ENCODE measurements at places on chromosomes 12 and 14. TPM values are rescaled to one million over a fixed set of nuclear protein-coding genes. Genes with fewer than 3 reads are reported as not detected.

GRCh38 chr12:67482751-67483661 lies 165.5 kb upstream of the DYRK2 start:
- peak; percentile 91 for DNase-seq
- H3K27ac ChIP-seq = no peak overlapping the region
- H3K4me1 ChIP-seq = peaks cover 31% of the 10 kb centered on the region
- H3K36me3 ChIP-seq = no peaks in the 10 kb centered on the region
- no peak overlapping the region for H3K4me3 ChIP-seq
- H3K27me3 ChIP-seq = no peaks in the 10 kb centered on the region

- no peaks in the 10 kb centered on the region for H3K36me3 ChIP-seq
- H3K27ac ChIP-seq = no peak overlapping the region
- no peaks in the 10 kb centered on the region for H3K27me3 ChIP-seq
- DNase-seq = no peak
- no peak overlapping the region for H3K4me3 ChIP-seq
- H3K4me1 ChIP-seq = no peaks in the 10 kb centered on the region
Observed at GRCh38 chr14:75702616-75703261, 41.7 kb downstream of the TTLL5 start.

- no peak overlapping the region for H3K4me3 ChIP-seq
- no peaks in the 10 kb centered on the region for H3K36me3 ChIP-seq
- H3K27me3 ChIP-seq = peaks cover 23% of the 10 kb centered on the region
- H3K27ac ChIP-seq = no peak overlapping the region
- H3K4me1 ChIP-seq = no peaks in the 10 kb centered on the region
Observed at GRCh38 chr12:109418848-109419480, 58.1 kb downstream of the KCTD10 start.

The PRIMA1 gene
- 0.52 TPM for total RNA-seq

DNA sequence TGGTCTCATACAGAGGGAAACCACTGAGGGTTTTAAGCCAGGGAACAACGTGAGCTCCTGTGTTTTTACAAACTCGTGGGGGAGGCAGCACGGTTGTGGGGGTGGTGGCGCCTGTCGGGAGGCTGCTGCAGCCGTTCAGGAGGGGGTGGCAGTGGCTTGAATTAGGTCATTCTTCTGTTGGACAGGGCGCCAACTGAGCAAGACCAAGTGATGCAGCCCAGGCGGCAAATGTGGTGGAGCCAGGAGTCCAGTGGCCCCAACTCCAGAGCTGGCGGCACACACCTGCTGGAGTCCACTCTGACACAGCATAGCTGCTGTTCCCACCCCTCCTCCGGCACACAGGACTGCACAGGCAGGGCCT lies 27.8 kb downstream of the FBRSL1 start:
- no peak for DNase-seq
- no peaks in the 10 kb centered on the region for H3K36me3 ChIP-seq
- peaks cover 25% of the 10 kb centered on the region for H3K4me1 ChIP-seq
- no peak overlapping the region for H3K4me3 ChIP-seq
- no peaks in the 10 kb centered on the region for H3K27me3 ChIP-seq

The ARPC3 gene
- 568 TPM for total RNA-seq

The WSCD2 gene
- total RNA-seq = 0.23 TPM

The EIF2B2 gene
- total RNA-seq = 29.8 TPM

- no peak overlapping the region for H3K4me3 ChIP-seq
- no peak for DNase-seq
- H3K4me1 ChIP-seq = no peaks in the 10 kb centered on the region
- no peaks in the 10 kb centered on the region for H3K27me3 ChIP-seq
Observed at GRCh38 chr12:3950714-3951320, 77.6 kb upstream of the PARP11 start.

The RASSF9 gene
- 7.6 TPM for total RNA-seq

The SMIM41 gene
- total RNA-seq = 4.9 TPM

- H3K4me1 ChIP-seq = peaks cover 77% of the 10 kb centered on the region
- H3K4me3 ChIP-seq = peak overlapping the region; percentile 70
- no peaks in the 10 kb centered on the region for H3K36me3 ChIP-seq
- peak overlapping the region; percentile 92 for H3K27ac ChIP-seq
Observed at GRCh38 chr14:44960646-44961045, 1.1 kb downstream of the KLHL28 start.

DNA sequence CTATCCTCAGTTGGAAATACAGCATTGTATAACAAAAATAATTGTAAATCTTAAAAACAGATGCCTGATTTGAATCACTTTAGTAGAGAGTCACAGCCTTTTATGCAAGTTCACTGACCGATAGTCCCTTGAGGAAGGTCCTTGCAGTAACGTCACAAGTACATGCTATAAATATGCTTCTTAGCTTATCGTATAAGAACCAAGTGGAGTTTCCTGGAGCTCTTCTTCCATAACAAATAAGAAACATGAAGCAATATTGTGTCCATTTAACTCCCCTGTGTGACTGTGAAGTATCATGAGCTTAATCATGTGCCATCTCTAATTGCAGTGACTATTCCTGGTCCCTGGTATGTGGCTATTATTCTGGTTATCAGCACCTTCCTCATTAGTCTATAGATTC lies 107.9 kb downstream of the SLC38A4 start:
- no peaks in the 10 kb centered on the region for H3K36me3 ChIP-seq
- H3K27me3 ChIP-seq = no peaks in the 10 kb centered on the region
- H3K4me3 ChIP-seq = no peak overlapping the region
- H3K4me1 ChIP-seq = no peaks in the 10 kb centered on the region

The IFI27L2 gene
- 44.8 TPM for total RNA-seq

The FOXN4 gene
- not detected for total RNA-seq

Data from spleen (tissue), 13 donors.